ENCODE measurements at places on chromosomes 2 and 18.

DNA sequence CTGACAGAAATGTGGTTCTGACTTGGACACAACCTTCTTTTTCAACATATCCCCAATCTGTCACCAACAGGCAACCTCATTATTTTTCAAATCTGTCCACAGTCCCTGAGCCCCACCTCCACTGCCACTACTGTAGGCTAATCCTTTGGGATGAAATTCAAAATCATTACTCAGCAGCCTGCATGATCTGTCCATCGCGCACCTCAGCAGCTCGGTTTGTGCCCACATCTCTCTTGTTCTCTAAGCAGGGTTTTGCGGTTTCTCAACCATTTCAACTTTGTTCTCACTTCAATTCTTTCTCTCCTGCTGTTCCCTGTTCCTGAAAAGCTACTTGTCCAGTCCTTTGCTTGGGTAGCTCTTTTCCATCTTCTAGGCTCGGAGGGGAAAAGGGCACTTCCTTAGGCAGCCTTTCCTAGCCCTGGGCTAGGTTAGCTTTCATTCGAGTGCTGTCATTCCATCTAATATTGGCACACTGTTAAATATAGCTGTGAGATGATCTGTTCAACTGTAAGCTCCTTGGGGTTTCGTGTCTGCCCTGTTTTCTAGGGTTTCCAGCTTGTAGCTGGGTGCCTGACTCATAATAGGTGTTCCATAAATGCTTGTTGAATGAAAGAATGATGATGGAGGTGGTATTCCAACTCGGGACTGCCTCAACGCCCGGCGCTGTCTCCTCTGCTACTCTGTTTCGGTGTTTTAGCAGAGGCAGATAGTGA is 653 bp upstream of the ANKAR start:
- no peak for DNase-seq

GRCh38 chr2:101776172-101777043 is 78.9 kb downstream of the MAP4K4 start:
- no peak for DNase-seq

GRCh38 chr2:241607162-241607885 is 29.6 kb downstream of the THAP4 start:
- DNase-seq: no peak

- peak; percentile 19 for DNase-seq
Measured at GRCh38 chr18:8706791-8707555, 1.6 kb downstream of the MTCL1 start.

- no peak for DNase-seq
Measured at GRCh38 chr18:77223221-77223639, 26.4 kb upstream of the GALR1 start.

GRCh38 chr2:239154971-239155805 is 245.6 kb downstream of the HDAC4 start:
- DNase-seq: no peak

DNA sequence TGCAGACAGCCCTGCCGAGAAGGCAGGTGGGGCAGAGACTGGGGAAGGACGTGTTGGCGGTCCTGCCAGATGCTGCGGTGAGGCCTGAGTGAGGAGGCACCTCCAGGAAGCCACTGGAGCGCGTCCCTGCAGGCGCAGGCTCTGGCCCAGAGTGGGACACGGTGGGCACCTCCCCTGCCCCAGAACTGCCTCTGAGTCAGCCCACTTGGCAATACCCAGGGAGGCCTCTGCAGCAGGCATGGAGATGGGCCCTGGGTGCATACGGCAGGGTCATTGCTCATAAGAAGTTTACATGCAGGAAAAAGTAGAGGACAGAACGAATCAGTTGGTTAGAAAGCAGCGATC is 195.9 kb downstream of the TFCP2L1 start:
- peak; percentile 88 for DNase-seq

- no peak for DNase-seq
Measured at GRCh38 chr2:118124288-118124891, 36.1 kb downstream of the INSIG2 start.

- no peak for DNase-seq
Measured at GRCh38 chr2:231526341-231527090, 3.7 kb downstream of the NMUR1 start.

DNA sequence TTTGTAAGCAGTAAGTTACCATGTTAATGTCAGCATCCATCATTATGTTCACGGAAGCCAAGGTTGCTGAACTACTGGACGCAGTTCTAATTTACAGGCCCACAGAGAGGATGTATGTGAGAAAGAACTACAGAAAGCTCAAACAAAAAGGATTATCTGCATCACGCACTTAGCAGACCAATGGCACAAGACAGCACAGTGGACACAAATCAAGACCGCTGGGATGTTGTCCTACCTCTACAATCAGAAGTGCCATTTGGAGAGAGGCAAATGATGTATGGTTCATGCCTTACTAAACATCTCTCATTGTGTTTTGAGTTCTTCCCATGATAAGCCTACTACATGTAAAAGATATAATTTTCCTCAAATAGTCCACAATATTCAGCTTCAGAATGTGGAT is 330.7 kb upstream of the CHAC2 start:
- DNase-seq: no peak

DNA sequence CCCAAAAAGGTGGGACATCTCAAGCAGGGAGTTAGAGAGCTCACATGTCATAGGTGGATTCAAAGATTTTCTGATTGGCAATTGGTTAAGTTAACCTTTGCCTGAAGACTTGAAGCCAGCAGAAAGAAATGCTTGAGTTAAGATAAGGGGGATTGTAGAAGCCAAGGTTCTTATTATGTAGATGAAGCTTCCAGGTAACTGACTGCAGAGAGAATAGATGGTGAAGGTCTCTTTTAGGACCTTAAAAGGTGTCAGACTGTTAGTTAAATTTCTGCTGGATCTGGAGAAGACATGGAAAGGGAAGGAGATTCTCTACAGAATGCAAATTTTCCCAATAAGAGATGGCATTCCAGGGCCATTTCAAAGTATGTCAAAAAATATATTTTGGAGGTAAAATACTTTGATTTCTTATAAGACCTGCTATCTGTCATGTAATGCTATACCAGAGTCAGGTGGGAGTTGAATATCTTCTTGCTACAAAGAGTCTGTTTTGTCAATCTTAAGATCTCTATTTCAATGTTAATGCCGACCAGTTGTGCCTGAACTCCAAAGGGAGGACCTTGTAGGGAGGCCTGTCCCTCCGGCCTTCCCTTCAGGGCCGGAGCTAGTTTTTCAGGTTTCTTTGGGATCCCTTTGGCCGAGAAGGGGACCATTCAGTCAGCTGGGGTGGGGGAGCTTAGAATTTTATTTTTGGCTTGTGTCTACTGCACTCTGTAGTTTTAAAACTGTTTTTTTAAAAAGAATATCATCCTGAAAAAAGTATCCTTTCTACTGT is 280.6 kb downstream of the PTGR3 start:
- DNase-seq: no peak

DNA sequence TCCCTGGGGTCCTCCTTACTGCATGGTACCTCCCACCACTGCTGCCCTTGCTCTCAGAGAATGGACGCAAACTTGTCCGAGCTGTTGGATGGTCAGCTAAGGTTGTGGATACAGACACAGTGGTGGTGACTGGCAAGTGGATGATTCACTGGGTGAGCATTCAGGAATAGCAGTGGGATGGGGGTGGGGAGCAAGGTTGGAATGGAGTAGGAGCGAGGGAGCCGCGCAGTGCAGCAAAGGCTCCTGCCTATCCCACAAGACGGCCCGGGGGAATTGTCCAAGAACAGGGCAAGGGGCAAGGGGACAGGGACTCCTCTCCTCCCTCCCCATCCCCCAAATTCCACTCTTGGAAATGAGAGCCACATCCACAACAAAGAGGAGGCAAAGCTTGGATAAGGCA is 102.2 kb downstream of the PIEZO2 start:
- DNase-seq: no peak

DNA sequence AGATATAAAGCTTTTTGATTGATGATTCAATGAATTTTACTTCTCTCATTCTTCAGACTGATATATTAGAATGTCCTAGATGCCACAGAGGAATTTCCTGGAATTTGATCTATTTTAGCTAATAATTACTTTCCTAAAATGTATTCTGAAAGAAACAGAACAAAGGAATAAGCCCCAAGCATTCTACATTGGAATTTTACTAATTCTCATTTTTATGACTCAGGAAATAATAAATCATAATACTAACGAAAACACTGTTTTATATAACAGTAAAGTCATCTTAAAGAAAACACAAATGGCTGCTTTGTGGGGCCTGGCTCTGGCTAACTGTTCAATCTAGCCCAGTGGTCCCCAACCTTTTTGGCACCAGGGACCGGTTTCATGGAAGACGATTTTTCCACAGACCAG is 68.6 kb upstream of the LPIN2 start:
- DNase-seq: no peak

- no peak for DNase-seq
Measured at GRCh38 chr2:235950473-235950809, 217.7 kb downstream of the GBX2 start.

GRCh38 chr2:74238879-74239278 is 40.5 kb downstream of the MTHFD2 start:
- DNase-seq: no peak

DNA sequence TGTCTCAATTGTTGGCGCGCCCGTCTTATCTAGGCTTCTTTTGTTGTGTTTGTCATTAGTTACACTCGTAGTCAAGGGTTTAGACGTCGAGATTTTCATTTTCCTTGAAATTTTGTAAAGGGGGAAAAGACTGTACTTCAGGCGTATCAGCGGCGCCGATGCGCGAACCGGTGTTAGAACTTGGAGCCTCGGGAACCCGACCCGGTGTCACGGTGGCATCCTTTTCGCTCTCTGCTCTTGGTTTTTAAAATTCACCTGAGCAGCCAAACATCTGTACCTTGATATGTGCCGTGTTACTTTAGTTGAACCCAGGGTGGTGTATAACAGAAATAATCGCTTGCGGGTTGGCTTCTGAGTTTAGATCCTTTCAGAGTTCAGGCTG is 643 bp downstream of the RMC1 start:
- DNase-seq: no peak

DNA sequence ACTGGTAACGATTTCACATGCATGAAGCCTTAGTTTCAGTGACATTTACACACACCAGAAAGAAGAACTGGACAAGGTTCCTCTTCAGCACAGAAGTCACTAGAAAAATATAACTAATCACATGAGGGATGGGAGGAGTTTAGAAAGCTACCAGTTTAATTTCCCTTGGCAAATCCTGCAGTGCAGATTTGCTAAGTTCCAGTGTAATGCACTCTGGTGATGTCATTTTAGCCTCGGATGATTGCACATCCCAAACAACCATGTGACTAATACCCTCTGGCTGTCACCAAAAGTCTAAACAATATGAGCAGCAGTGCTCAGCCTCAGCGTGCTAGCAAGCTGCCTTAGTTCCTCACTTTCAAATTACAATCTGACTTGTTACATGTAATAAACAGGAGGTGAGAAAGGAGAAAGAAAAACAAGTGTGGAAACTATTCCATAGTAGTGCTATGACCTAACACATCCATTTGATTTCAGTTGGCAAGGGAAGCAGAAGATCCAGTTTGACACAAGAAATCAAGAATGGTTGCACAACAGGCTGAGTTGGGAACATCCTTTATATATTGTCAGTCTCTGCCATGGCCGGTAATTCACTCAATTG is 35.3 kb upstream of the PPP1CB start:
- DNase-seq: peak; percentile 83

DNA sequence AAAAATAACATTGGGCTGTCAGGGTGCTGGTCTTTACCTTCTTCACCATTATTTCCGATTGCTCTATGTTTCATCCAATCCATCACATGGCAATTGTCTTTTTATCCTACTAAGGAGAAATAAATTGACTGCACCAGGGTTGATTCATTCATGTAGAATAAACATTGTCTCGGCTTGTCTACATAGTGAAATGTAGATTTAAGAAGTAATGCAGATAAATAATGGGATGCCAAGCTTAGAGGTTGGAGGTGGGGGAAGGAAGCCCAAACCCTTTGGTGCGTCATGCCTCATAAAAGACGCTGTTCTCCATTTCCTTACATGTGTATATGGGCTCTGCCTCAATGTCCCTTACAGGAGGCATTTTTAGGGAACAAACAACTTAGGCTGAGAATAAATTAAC is 117.8 kb downstream of the ALK start:
- DNase-seq: no peak

DNA sequence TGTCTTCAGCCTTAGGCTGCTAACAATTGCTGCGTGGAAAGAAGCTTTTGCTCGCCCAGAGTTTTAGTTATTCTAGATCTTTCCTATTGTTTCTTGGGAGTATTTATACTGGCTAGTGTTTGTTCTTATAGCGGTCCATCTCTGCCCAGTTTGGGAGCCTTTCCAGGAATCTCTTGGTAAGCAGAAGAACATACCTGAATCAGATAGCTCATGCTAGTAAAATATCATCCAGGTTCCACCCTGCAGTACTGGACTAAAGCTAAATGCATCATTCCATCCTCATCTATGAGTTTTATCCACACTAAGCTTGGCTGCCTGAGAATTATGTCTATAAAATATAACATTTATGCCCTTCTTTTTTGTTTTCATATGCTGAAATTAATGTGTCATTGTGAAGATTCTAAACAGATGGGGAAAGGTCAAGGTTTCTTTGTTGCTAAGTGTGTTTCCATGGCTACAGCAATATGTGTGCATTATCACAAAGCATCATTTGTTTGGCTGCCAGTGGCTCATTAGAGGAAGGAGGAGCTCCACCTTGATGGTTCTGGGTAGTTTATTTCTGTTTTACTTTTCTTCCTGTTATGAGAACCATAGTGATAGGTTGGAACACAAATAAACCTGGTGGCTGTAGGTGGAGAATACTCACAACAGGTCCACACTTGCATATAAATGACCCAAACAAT is 182.8 kb downstream of the PIK3C3 start:
- DNase-seq: no peak

DNA sequence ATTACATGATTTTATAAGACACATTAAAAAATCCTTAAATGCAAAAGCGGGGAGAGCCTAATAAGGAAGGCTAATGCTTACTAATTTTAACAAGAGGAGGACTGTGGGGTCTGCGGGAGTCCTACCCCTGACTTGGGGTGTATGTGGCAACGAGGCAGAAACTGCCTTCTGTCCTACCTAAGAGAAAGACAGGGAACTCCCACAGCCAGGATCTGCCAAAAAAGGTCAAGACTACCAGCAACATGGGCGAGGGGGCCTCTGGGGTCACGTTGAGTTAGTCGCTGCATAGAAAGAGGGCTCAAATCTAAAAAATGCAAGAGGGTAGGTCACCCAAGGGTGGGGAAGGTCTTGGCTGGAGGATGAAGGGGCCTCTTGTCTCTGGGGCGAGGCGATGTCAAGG is 529 bp upstream of the AMER3 start:
- DNase-seq: no peak

Measured in NCI-H1694 treated with DMSO at 0.1 percent for 48 hours (cell line).